ENCODE measurements at places on chromosomes 12 and 14. TPM values are rescaled to one million over a fixed set of nuclear protein-coding genes. Genes with fewer than 3 reads are reported as not detected.

SMOC1 gene
- not detected for total RNA-seq

CCER1 gene
- not detected for total RNA-seq

NPFF gene
- total RNA-seq, result not detected

DDX51 gene
- total RNA-seq, result 7.8 TPM

SLC22A17 gene
- total RNA-seq, result 19.0 TPM

MYL2 gene
- total RNA-seq, result not detected
